ENCODE measurements at places on chromosomes 3 and 15.

DNA sequence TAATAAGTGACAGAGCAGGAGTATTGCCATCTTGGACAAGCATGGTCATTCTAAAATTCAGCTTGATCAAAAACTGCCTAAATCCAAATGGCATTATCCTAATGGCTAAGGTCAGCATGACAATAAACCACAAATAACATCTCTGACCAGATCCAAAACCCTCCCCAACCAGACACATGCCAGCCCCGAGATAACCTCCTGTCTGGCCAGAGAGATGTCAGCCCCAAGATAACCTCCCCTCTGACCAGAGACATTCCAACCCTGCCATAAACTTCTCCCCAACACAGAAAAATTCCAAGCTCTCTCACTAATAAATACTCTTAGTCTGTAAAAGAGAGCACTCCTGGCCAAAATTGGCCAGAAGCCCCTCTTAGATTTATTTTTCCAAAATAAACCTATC lies 470.5 kb upstream of the UBE2E2 start:
- DNase-seq = no peak

DNA sequence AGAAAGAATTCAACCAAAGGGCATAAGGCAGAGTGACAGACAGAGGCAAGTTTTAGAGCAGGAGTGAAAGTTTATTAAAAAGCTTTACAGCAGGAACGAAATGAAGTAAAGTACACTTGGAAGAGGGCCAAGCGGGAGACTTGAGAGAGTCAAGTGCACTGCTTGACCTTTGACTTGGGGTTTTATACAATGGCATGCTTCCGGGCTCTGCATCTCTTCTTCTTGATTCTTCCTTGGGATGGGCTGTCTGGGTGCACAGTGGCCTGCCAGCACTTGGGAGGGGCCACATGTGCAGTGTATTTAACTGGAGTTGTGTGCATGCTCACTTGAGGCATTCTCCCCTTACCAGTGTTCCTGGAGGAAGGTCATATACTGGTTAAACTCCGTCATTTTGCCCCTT lies 30.4 kb upstream of the KLHL25 start:
- DNase-seq = no peak

DNA sequence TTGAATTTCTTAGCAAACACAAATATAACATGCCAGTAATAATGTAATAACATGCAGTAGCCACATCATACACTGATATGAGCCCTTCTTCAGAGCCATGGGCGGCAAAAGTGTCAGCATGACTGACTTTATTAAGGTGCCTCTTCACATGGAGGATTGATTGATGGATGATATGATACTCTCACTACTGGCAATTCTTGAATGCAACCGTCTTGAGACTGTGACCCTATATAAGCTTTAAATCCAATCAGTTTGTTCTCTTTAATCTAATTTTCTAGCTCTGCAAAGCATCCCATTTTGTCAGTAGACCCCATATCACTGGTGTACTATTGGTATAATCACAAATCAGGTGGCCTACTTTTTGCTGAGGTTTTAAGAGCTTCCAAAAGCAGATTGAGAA lies 463.7 kb upstream of the ROBO2 start:
- no peak for DNase-seq

DNA sequence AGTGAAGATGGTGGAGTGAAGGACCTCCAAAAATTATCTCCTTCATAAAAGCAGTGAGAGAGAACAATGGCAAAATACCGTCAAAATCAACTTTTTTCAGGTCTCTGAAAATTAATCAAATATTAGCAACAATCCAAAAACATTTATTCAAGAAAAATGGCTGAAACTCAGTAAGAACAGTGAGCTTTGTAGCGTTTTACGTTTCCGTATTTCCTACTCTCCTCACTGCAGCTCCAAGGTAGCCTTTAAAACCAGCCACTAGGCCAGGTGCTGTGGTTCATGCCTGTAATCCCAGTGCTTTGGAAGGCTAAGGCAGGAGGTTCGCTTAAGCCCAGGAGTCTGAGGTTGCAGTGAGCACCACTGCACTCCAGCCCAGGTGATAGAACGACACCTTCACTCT lies 38.5 kb downstream of the ATP10A start:
- DNase-seq = no peak

DNA sequence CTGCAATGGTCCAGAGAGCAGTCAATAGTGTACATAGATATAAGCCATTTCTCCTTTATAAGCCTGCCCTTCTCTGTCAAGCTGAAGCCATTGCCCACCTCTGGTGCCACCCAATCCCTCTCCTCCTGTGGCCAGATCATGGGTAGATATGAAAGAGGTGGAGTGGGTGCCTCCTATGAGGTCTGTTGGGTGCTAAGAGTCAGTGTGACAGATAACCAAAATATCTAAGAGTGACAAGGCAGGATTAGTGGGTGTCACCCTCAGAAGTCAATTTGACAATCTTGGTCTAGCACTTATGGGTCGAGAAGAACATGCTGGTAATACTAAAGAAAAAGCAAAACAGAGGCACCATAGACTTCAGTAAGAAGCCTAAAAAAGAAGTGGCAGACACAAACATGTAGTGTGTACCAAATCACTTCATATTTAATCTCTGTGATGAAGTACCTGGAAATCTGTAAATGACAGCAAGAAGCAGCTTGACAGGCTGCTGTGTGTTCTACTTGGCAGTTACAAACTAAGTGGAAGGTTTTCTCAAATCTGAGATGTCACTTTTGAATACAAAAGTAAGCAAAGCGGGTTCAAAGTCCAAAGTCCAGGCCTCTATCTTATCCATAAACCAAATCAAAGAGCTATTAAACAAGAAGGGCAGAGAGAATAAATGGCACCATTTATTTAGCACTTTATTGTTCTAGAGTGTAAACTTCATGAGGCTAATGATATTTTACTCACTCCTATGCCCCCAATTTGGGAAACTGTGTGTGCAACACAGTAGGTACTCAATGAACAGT lies 118.9 kb upstream of the EOMES start:
- no peak for DNase-seq

DNA sequence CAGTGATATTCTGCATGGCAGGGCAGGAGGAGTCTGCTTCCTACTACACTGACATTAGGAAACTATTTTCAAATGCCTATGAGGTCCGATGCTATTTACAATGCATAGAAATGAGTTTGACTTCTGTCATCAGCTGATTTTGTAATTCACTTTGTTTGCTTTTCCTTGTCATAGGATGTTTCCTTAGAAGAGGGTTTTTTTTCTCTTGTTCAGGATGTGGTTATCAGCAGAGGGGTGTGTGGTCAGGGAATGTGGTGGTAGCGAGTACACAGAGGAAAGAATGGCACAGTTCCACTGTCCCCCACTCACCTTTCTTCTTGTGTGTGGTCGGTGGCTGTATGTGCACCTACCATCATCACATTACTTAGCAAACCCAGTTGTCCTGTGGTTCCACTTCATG lies 231.5 kb downstream of the LRTM1 start:
- no peak for DNase-seq

GRCh38 chr3:24388611-24389010 lies 106.0 kb downstream of the THRB start:
- no peak for DNase-seq

- DNase-seq = no peak
Observed at GRCh38 chr3:98784042-98784441, 20.9 kb downstream of the ST3GAL6 start.

DNA sequence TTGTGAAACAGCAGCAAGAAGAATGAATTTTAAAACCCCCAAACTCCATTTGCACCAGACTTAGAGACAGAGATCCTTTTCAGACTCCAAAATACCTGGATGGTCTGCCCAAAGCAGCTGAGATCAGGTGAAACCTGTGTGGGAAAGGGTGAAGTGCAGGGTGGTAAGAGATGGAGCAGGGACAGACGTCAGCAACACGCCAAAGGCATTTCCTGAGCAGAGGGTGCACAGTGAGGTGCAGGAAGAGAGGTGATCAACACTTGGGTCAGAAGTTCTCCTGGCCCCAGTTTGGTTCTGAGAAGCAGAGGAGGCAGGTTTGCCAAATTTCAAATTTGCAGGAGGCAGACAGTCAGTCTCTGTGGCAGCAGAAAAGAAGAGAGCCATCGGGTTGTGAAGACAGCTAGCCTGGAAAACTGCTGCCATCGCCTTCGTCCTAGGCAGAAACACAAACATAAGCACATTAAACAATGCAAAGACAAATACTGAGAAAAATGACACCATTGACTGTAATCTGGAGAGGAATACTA lies 9.8 kb downstream of the CCR4 start:
- no peak for DNase-seq

DNA sequence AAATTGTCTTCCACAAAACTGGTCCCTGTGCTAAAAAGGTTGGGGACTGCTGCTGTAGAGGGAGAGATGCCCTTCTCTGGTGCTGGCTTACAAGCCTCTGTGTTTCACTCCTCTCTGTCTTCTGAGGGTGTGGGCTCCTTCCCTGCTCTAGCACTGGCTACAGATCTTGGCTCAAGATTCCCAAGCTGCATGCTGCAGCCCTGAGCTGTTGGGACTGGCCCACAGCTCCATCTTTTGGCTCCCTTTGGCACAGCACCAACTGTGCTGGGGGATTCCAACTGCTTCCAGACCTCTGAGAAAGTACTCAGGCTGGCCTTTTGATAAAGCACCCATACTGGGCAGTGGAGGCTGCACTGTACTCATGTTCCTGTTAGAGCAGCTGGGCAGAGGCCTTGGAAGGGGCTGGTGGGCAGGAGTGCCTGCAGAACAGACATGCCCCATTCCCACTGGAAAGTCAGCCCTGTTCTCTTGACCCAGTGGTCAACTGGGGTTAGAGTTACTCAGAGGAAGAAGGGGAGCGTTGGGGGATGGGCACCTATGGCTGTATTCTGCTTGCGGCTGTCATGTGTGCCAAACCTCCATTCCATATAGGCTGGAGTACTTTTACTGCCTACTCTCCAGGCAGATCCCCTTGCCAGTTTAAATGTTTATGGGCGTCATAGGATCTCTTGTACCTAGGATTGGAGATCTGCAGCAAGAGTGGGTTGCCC lies 55.7 kb downstream of the GALK2 start:
- DNase-seq = no peak

DNA sequence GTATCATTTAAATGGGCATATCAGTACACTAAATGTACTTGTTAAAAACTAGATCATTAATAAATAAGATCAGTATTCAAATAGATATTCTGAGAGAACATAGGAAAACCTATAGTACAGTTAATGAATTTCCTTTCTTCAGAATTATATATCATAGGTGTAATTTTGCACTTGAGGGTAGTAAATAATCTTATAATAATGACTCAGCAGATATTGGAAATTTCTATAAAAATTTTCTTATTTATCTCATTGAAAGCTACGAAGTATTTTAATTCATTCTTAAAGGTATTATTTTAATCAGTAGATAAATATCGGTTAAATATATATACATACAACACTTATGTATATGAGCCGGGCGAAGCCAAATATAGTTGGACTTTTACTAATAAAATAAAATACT lies 300.9 kb upstream of the SOX2 start:
- no peak for DNase-seq

DNA sequence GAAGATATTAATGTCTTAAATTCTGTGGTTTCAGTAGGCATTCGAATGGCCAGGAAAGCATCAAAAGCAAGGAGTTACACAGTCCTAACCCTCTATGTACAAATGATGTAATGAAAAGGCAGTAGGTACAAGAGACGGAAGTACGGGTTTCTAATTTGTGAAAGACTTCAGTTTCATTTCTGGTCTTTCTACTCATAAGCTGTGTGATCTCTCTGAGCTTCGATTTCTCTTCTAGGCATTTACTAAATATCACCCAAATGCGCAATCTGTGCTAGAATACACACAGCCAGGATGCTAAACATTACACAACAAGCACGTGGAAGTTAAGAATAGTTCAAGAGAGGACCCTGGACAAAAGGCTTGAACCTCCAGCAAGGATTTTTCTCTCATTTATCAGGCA lies 17.9 kb upstream of the STIMATE start:
- DNase-seq = no peak

DNA sequence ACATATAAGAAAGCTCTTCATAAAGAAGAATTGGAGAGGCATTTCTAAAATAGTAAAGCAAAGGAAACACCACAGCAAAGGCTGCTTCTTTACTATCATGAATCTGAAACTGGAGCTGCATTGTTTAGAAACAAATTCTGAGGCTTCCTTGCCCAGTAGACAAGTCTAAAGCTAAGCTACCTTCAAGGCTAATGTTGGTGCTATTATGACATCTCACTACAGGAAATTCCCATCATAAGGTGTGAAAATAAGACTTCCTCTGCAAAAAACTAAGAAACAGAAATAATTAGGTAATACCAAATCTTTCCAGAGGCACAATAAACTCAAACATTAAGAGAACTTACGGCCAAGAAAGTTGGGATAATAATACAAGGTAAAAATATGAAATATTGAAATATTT lies 89.9 kb upstream of the P3H2 start:
- no peak for DNase-seq

Measured in posterior cingulate gyrus (tissue), 11 donors.